Activated CD4-positive, alpha-beta T cell treated with anti-CD3 and anti-CD28 coated beads for 36 hours (primary cell): ENCODE measurements at places on chromosomes 2 and 18. TPM values are rescaled to one million over a fixed set of nuclear protein-coding genes. Genes with fewer than 3 reads are reported as not detected.

GRCh38 chr2:20443276-20443920 is 3.5 kb upstream of the RHOB start:
- no peak overlapping the region for H3K4me3 ChIP-seq
- peaks cover 29% of the 10 kb centered on the region for H3K27me3 ChIP-seq
- H3K36me3 ChIP-seq = no peaks in the 10 kb centered on the region

GRCh38 chr2:200306196-200306930 is at the start of gene SPATS2L:
TSS of gene SPATS2L (plus strand) at chr2:200306693. CDS start at chr2:200389245, 82,552 bp downstream.
- H3K27me3 ChIP-seq = peaks cover 18% of the 10 kb centered on the region
- peaks cover 2% of the 10 kb centered on the region for H3K36me3 ChIP-seq

GRCh38 chr18:35193316-35193715 is 47.5 kb upstream of the ZNF397 start:
- no peaks in the 10 kb centered on the region for H3K27me3 ChIP-seq
- no peak overlapping the region for H3K27ac ChIP-seq
- no peaks in the 10 kb centered on the region for H3K36me3 ChIP-seq
- DNase-seq = no peak

CYTIP gene
- 470 TPM for total RNA-seq

- H3K27ac ChIP-seq = no peak overlapping the region
- DNase-seq = no peak
- no peaks in the 10 kb centered on the region for H3K27me3 ChIP-seq
- peaks cover 28% of the 10 kb centered on the region for H3K4me1 ChIP-seq
- peaks cover 10% of the 10 kb centered on the region for H3K36me3 ChIP-seq
Observed at GRCh38 chr2:105313877-105314276, 15.7 kb downstream of the TGFBRAP1 start.

DNA sequence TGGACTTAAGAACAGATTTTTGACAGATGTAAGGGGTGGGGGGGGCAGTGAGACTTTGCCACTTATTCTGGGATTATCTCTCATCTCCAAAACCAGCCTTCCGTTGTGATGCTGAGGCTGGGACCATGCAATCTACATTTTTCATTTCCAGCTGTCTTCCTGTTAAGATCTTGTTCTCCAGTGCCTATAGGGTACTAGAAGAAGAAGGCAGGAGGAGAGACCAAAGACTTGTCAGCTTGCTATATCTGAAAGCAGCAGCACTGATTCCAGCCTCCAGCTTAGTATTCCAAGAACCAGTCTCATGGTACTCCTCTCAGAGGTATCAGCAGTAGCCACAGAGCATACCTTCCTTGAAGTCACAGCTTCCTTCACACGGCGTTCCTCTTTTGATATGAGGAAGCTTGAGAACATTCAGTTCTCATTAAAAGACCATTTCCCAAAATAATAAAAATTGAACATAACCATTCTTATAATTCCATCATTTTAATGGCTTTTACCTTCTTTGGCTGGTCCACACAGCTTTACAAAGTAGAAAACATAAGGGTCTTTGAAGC is 49.8 kb downstream of the USP34 start:
- H3K36me3 ChIP-seq = peaks cover 3% of the 10 kb centered on the region
- no peak overlapping the region for H3K4me3 ChIP-seq
- DNase-seq = no peak
- H3K27me3 ChIP-seq = no peaks in the 10 kb centered on the region

DNA sequence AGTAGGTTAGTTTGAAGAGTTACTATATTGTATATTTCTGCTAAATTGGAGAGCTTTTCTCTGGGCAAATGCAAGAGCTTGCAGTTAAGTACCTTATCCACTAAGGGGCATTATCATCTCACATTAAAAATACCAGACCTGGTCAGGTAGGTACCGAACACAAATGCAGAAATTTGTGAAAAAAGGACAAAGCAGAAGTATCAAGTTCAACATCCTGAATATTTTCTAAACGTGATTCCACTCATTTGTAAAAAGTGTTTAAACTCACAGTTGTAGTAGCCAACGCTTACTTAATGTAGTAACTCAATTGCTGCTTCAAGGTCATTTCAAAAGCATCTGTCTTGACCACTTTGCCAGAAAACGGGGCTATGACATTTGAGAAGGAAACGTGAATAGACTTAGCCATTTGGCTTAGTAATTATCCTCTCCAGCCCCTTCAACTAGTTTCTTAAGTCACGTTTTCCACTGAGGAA is 52.1 kb downstream of the CYRIA start:
- H3K4me3 ChIP-seq = no peak overlapping the region
- H3K36me3 ChIP-seq = no peaks in the 10 kb centered on the region
- no peak overlapping the region for H3K27ac ChIP-seq
- H3K4me1 ChIP-seq = peaks cover 6% of the 10 kb centered on the region
- peaks cover 5% of the 10 kb centered on the region for H3K27me3 ChIP-seq
- no peak for DNase-seq

TGIF1 gene
- 42.7 TPM for total RNA-seq

GRCh38 chr2:101805152-101806088 is 107.9 kb downstream of the MAP4K4 start:
- no peak for DNase-seq
- H3K27me3 ChIP-seq = no peaks in the 10 kb centered on the region
- H3K36me3 ChIP-seq = peaks cover 11% of the 10 kb centered on the region

CERS6 gene
- 13.1 TPM for total RNA-seq

DNA sequence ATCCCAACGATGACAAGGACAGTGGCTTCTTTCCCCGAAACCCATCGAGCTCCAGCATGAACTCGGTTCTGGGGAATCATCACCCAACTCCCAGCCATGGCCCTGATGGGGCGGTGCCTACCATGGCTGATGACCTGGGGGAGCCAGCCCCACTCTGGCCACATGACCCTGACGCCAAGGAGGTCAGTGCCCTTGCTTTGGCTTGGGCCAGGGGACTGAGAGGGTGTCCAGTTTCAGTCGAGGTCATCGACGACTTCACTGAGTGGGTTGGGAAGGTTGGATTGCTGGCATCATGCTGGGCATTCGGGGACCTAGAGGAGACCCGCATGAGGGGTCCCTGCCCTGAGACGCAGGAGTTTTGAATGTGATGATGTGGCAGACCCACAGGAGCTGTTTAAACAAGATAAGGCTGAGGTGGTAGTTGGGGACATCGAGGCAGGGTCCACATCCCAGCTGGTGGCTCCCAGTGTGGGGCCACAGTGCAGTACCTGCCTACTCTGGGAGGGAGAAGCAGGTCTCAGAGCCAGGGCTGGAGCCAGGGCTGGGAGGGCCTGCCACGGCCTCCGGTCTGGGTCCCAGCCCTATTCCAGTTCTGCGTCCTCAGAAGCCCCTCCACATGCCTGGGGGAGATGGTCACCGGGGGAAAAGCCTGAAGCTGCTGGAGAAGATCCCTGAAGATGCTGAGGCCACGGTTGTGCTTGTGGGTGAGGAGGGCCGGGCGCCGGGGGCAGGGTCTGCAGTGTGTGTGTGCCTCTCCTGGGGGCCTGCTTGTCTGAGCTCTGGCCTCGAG is 6.0 kb downstream of the SLC4A3 start:
- H3K4me3 ChIP-seq = no peak overlapping the region
- no peak overlapping the region for H3K27ac ChIP-seq
- peaks cover 11% of the 10 kb centered on the region for H3K27me3 ChIP-seq
- H3K4me1 ChIP-seq = no peaks in the 10 kb centered on the region
- H3K36me3 ChIP-seq = no peaks in the 10 kb centered on the region
